ENCODE measurements at places on chromosomes 6 and 20.
A peak's percentile ranks its signal among the peaks of the same experiment; 100 is the strongest.

DNA sequence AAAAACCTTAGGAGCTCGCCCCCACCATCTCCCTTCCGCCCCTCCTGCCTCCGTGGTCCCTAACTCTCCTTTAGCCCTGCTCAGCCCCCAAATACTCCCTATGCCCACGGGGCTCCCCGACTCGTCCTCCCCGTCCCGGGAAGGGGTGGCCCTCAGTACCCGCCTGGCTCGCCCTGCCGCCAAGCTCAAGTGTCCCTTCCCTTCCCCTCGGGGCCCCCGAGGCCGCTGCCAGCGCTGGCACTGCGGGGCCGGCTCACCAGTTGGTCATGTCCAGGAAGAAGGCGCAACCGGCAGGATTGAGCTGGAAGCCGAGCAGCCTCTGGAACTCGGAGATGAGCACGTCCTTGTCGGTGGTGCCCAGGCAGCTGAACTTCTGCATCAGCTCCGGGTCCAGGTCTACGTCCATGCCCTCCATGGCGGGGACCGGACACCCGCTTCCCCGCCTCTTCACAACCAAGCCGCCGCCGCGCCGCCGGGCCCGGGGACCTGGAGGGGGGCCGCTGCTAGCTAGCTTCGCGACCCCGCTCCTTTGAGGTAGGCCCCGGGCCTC, 303 bp downstream of the ILRUN start:
- no peak for DNase-seq

- no peak for DNase-seq
Measured at GRCh38 chr20:46362921-46363867, 43.2 kb downstream of the ELMO2 start.

DNA sequence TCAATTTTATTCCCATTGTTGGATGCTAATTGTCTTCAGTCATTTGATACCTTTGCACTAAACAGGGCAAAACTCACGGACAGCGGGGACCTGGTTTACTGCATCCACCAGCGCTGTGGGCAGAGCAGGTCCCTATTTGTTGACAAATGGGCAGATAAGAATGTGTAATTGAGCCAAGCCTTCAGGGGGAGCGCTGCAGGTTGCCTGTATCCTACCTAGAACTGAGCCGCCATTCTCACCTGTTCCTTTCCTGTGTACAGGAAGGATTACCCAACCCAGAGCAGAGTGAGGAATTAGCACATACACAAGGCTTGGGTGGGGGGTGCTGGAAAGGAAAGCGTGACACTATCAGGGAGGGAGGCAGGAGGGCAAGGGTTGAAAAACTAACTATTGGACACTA, 89.1 kb upstream of the FOXA2 start:
- DNase-seq, result no peak

- no peak for DNase-seq
Measured at GRCh38 chr6:29964518-29964886, 22.2 kb downstream of the HLA-A start.

DNA sequence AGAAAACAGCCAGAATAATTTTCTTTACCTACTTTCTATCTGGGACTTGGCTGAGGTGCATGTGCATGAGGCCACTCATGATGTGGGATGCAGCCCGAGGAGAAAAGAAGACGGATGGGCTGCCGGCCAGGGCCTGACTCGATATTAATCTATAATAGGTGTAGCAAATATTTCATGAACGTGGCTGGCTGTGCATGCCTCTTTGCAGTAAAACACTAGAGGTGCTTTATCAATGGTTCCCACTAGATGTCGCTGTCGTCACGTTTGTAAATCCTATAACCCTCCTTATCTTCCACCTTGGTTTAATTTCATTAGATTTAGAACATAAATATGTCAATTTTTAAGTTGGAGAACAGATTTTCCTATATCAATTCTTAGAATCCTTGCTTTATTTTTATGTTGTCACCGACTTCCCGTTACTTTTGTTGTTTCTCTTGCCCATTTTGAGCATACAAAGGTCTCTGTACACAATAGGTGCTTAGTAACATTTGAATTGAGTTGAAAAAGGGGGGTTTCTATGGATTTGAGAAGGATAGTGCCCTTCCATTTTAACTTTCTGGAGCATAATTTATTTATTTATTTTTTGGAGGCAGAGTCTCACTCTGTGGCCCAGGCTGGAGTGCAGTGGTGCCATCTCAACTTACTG, 19.6 kb upstream of the FERMT1 start:
- DNase-seq, result peak; percentile 6

- DNase-seq, result no peak
Measured at GRCh38 chr6:104575536-104575935, 284.2 kb downstream of the HACE1 start.

GRCh38 chr6:28811873-28812272, 111.9 kb downstream of the TRIM27 start:
- no peak for DNase-seq

GRCh38 chr20:10696650-10697049, 22.9 kb upstream of the JAG1 start:
- DNase-seq, result no peak

- DNase-seq, result no peak
Measured at GRCh38 chr6:123780021-123780420, 23.6 kb upstream of the NKAIN2 start.

DNA sequence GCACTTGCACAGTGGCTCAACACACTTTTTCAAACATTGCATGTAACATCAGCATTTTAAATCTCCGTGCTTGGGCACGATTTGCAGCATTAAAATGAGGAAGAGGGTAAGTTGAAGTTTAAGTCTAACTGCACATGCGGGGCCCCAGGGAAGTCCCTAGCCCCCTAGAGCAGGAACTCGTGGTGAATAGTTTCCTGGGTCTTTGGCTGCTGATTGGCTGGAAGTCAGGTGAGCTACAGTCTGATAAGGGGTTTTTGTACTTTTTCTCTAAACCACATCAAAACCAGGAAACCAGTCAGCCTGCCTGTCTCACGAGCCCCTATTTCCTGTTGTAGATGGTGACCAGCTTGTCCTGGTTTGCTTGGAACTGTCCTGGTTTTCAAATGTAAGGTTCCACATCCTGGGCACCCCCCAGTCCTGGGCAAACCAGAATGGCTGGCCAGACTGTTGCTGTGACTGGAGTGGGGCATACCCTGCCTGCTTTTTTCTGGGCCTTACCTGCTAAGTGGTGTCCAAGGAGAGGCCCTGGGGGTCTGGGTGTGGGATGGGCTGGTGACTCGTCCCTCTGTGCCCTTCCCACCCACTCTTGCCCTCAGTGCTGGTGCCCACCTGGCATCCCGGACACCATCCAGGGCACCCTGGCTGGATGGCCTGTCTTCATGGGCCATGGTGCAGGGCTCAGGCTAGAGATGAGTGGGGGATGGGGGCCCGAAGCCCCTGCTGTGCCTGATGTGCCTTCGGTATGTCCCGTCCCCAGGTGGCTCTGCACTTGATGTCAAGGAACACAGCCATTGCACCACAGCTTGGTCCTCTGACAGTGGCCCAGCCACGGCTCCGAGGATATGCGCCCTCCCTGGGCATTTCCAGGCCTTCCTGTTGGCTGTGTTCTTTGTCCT, 31.8 kb downstream of the SUN5 start:
- DNase-seq, result peak; percentile 54

DNA sequence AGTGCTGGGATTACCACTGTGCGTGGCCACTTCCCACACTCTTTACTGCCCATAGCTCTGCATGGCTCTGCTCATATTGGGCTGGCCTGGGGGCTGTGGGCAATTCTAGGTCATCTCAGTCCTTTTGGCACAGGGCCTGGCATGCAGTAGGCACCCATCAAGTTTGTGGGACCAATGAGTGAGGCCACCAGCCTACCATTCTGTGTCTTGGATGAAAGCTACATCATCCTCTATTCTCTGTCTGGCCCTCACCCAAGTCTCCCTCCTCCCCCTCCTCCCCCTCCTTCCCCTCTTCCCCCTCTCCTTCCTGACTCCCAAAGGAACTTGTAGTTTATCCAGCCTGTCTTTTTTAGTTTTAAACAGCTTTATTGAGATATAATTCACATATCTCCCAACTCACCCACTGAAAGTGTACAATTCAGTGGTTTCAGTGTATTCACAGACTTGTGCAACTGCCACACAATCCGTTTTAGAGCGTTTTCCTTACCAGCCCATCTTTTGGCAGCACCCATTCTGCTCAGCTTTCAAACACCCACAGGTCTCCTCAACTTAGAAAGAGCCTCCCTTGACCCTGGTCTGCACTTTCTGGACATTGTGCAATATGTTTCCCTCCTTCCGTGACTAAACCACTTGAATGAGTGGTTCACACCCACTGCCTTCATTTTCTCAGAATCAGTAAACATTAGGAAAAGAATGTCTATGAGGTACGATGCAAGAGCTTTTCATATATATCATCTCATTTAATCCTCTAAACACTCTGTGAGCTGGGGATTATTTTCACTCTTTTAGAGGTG, 21.5 kb upstream of the MRPS18A start:
- DNase-seq, result no peak

DNA sequence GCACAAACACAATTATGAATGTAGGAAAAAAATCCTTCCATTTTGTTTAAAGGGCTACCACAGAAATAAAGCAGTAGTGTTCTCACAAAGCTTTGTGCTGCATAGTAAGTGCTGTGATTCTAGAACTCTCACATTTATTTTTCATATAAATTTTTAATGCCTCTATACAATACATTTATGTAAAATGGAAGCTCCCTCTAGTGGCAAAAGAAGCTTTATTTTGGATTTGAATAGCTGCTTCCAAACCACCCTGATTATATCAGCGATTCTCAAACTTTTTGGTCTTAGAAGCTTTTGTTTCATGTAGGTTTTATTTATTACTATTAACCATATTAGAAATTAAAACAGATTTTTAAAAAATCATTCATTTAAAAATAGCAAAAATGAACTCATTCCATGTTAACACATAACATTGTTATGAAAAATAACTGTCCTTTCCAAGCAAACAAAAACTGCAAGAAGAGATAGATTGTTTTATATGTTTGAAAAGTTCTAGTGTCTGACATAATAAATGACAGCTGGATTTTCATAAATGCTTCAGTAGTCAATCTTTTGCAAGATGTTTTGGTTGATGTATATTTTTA, 38.4 kb downstream of the HS3ST5 start:
- DNase-seq, result no peak

- DNase-seq, result no peak
Measured at GRCh38 chr6:33672808-33673207, 38.7 kb downstream of the UQCC2 start.

GRCh38 chr6:87897663-87898062, 150.0 kb upstream of the SPACA1 start:
- DNase-seq, result no peak

GRCh38 chr20:62787321-62787720, 9.0 kb upstream of the MRGBP start:
- no peak for DNase-seq
